ENCODE measurements at places on chromosomes 1 and 21.

- ATAC-seq: no peak
Observed at GRCh38 chr1:90534116-90534515, 183.0 kb downstream of the BARHL2 start.

GRCh38 chr1:116667078-116667574 lies 407 bp downstream of the IGSF3 start:
- ATAC-seq: no peak

DNA sequence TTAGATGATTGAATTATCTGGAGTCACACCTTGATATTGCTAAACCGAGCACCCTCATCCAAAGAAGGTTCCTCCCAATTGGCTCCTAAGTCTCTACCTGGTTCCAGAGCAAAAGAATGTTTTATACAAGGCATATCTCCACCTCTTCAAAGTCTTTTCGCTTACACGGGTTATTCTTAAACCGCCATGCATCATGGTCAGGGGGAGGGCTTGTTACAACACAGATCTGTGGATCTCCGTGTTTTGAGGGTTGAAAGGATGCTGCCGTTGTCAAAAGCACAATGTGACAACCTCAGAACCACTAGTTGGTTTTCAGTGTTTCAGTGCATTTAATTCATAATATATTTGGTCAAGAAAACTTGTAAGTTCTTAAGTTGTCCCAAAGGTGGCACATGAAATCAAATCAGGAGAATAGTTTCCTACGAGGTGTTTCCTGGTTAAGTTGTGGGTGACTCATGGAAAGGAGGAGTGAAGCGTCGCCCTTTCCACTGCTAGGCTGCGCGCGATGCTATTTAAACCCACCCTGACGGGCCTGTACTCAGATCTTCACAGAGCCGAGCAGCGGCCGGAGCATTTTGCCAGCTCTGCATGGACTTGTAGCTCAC lies 1531.6 kb upstream of the TPTE start:
- ATAC-seq: no peak

DNA sequence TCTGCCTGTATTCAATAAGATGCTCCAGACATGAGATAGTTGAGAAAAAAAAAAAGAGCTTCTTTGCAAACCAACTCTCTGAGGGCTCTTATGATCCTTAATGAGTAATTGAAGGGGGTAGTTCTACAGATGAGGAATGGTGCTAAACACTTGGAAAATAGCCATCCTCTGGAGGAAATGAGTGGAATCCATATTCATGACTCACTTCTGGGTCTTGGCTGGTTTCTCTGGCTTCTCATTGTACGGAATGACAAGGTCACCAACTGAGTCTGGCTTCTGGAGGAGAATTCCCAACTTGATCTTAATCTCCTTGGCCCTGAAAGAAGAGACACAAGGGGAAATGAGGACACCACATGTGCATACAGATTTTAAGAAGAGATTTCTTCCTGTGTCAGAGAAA lies 34.7 kb downstream of the RGS5 start:
- no peak for ATAC-seq

GRCh38 chr1:230899841-230900251 lies 31.5 kb upstream of the C1orf198 start:
- no peak for ATAC-seq

GRCh38 chr1:223707256-223708000 lies 4.9 kb upstream of the CAPN2 start:
- peak; percentile 27 for ATAC-seq

Data from activated T-helper 17 cell treated with anti-CD3 and anti-CD28 coated beads, Interleukin-2, amount 50 U/mL, for 72 hours (primary cell).